Stimulated activated CD8-positive, alpha-beta memory T cell treated with anti-CD3 and anti-CD28 coated beads, Interleukin-4, amount 100 ng/mL, for 1 hour (primary cell): ENCODE measurements at places on chromosomes 13 and 19.

DNA sequence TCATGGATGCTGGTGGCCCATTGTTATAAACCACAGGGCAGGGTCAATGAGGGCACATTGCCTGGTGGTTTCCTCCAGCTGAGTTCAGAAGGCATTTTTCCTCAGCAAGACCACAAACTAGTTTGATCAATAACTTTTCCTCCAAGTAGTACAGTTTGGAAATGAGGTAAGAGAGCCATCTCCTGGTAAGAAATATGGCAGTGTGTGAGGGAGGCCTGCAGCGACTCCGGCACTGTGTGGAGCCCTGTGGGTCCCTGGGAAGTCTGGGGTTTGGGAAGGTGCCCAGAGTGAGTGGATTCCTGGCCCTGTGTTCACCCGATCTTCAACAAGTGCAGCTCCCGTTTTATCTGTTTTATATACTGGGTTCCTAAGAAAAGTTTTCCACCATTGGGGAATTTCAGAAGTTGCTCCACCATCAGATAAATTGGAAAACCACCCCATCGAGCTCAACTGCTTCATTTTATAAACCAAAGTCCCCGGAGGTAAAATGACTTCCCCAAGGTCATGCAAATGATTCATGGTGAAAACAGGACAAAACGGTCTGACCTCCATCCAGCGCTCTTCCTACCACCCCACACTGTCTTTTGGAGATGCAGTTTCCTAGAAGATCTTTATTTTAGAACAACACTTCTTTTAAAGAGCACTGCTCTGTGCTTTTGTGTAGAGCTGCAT lies 148.4 kb downstream of the KATNAL1 start:
- DNase-seq, result no peak

DNA sequence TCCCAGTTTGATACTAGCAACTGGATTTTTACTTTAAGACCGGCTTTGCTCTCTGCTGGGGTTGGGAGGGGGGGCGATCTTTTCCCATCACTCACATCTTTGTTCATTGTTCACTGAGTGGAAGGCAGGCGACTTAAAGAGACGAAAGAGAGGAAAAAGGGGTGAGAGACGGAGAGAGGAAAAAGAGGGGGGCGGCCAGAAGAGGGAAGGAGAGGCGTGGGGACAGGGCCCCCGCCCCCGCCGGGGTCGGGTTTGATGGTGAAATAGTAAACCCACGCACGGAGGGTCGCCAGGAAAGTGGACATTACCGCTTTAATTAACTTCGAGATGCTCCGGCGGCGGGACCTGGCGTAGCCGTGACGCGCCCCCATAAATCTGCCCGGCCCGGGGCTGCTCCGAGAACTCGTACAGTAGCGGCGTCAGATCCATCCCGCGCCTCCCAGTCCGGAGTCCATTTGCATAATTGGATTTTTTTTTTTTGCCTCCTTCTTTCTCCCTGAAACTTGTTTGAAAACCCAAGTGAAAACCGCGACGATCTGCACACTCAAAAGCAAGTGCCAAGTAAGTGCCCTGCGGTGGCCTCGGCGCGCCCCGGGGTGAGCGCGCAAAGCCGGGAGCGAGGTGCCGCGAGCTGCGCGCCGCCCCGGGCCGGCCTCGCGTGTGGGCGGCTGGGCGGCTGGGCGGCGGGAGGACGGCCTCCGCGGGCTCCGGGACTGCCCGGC lies 143.9 kb upstream of the ZNF536 start:
- DNase-seq, result no peak

- DNase-seq, result no peak
These were observed 223.1 kb downstream of the NBEA start for GRCh38 chr13:35165205-35165604.

GRCh38 chr19:47176627-47177090 lies 46.0 kb downstream of the SAE1 start:
- DNase-seq, result no peak

- no peak for DNase-seq
These were observed 57.9 kb downstream of the GADD45B start for GRCh38 chr19:2533686-2534422.

DNA sequence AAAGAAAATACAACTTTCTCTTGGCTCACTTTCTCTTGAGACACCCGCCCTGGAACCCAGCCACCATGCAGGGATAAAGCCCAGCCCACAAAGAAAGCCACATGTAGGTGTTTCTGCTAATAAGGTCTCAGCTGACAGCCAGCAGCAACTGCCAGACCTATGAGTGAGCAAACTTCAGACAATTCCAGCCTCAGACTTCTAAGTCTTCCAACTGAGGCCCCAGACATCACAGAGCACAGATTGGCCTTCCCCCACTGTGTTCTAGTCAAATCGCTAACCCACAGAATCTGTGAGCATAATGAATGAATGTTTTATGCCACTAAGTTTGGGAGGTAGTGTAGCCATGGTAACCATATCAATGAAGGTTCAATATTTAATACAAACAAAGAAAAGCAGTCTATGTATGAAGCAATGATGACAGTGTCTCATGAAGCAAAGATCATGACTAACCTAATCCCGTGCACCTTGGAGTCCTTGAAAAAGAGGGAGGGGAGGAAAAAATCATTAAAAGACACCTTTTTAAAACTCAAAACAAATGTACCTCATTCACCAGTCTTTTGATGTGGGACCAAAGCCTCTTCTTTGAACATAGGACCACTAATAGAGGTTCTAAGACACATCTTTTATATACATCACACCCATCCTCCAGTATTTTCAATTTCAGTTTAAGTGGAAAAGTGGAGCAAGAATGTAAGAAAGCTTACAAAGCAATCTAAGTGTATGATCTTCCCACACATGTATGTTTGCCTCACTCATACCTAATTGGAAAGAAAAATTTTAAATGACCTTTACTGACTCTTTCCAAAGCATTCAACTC lies 6.2 kb downstream of the MRPS31 start:
- DNase-seq, result no peak

GRCh38 chr19:42253245-42254088 lies 1.5 kb downstream of the ERF start:
- peak; percentile 24 for DNase-seq

DNA sequence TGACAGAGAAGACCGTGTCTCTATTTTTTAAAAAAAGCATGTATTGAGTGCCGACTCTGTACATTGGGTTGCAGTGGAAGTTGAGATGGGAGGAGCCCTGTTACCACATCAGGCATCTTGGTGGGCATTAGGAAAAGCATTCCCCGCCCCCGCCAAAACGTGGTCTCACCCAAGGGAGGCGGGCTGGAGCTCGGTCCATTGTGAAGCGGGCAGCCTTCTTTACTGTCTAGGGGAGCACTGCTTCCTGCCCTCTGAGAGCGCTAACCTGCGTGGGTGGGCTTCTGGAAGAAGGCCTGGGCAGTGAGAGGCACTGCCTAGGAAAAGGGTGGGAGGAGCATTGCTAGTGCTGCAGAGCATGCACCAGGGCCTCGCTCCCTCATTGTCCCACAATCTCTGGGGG lies 3.9 kb downstream of the NR1H2 start:
- DNase-seq, result no peak

DNA sequence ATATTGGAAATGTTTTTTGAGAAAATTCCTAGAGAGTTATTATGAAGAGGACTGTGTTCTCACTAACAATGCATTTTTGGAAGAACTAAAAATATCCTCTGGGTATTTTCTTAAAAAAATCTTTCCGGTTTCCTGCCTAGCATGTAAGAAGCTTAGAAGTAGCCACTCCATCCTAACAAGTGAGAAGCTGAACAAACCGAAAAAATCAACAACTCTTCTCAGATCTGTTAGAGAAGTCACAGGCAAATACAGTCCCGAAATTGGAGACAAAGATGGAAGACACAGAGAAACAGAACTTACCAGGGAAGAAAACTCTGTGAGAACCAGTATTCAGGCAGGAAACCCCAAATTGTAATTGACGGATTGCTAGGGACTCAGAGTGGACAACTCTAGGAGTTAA lies 173.0 kb downstream of the KLF12 start:
- DNase-seq, result no peak

GRCh38 chr13:101767131-101767530 lies 314.7 kb downstream of the ITGBL1 start:
- no peak for DNase-seq

DNA sequence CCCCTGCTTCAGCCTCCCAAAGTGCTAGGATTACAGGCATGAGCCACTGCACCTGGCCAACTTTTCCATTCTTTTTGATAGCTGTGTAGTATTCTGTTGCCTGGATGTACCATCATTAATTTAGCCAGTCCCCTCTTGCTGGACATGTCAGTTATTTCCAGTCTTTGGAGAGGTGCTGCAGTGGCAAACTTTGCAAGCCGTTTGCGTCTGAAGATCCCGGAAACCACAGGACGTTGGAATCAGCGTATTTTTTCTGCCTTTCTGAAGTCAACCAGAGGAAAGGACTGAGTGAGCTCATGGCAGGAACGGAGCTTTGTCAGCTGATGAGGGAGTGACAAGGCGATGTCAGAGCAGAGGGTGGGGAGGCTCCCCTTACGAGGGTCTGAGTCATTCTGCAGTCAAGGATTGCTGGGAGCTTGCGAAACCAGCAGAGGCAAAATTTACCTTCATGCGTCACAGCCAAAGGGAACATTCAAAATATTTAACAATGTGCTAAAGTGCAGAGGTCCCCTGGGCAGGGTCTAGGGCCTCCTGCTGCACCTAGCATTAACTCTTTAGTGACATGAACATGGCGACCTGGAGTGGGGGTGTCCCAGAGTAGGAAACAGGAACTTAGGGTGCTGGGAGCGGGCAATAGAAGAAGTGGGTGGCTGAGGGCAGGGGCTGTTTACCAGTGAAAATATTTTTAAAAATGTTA lies 5.6 kb downstream of the C5AR1 start:
- no peak for DNase-seq

- DNase-seq, result no peak
These were observed 46.2 kb downstream of the GATAD2A start for GRCh38 chr19:19451429-19452242.

- no peak for DNase-seq
These were observed 37.9 kb downstream of the MLLT1 start for GRCh38 chr19:6241680-6242377.

GRCh38 chr13:114059946-114060860 lies 72.2 kb downstream of the RASA3 start:
- DNase-seq, result no peak

DNA sequence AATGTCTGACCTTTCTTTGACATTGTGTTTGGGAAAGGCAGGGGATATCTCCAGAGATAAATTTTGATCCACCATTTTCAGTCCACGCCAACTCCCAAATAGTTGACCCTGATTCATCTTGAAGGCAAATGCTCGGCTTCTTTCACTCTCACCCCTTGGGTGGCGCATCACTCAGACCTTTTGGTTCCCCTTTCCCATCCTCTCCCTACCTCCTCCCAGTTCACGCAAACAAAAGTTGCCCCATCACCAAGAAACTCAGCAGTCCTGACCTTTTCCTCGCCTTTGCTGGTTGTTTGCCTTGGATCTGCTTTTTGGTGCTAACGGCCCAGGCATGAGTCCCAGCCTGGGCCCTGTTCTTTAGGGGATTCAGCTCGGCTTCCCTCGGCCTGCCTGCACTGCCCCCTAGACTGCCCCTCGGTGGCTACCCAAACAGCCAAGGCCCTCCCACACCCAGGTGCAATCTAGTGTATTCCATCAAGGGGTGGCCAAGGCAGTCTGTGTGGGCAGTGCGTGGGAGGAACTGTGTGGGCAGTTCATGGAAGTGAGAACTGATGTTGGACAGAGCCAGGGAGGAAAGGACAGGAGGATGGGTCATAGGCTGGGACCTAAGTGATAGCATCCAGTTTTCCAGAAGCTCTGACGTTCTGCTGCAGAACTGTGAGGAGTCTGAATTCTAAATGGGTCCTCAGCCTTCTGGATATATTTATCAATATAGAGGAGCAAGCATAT lies 255.7 kb downstream of the DLEU7 start:
- DNase-seq, result no peak

DNA sequence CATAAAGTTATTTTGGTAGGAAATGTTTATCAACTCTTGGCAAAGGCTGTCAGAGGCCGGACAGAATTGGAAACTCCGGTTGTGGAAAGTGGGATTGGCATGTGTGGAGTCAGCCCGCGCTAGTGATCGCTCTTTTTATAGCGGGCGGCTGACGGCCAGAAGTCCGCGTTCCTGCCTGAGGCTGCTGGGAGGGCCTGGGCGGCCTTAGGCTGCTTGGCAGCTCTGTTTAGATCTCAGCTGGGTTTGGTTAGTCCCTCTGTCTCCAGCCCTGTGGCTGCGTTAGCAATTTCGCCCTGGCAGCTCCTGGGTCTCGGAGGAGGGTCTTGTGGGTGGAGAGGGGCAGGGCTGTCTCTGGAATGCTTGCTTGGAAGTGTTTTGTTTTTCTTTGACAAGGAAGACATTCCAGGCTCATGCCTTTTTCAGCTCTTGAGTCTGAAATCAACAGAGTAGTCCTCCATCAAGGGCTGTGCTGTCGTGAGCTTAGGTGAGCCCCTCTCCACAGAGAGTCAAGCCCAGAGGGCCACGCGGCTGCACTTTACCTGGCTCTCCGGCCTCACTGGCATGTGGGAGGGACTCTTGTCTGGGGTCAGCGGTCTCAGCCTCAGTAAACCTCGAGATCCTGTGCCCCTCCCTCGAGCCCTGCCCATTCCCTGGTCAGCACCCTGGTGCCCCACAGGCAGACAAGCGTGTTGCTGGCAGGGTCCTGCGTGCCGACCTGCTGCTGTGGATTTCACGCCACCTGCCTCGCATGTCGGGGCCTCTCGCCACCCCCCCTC lies 22.5 kb downstream of the DOT1L start:
- no peak for DNase-seq

DNA sequence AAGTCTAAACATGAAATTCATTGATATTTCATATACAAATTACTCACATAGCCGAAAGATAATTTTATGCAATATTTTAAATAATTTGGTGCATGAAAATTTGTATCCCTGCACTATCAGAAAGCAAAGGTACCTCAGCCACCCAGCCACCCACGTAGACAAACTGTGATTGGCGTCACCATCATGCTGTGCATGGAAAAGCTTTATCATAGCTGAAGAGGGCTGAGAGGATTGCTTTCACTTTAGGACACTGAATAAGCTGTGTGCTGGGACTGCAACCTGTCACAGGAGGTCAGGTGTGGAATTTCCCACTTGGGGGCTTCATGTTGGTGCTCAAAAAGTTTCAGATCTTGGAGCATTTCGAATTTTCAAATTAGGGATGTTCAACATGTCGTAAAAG lies 96.3 kb downstream of the MYCBP2 start:
- DNase-seq, result no peak

DNA sequence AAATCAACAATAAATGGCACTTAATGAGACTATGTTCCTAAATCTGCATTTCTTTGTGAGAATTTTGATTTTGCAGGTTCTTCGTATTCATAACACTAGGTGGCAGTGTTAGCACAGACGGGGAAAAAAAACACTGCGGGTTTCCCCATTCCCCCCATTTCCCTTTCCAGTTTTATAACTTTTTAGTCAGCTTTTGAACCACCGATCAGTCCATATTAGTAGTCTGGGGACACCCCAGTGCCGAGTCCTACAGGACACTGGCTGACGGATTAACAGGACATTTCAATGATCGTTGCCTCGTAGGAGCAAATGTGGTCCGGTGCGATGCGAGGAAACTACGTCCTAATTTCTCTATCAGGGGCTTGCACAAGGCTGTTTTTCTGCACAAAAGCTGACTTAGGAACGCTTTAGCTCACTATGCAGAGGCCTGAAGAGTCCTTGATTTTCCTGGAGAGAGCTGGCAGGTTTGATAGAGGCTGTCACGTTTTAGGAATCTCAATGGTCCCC lies 234.3 kb downstream of the LMO7 start:
- no peak for DNase-seq
